H1 (cell line): ENCODE measurements at places on chromosomes 16 and 17.
A peak's percentile ranks its signal among the peaks of the same experiment; 100 is the strongest.

DNA sequence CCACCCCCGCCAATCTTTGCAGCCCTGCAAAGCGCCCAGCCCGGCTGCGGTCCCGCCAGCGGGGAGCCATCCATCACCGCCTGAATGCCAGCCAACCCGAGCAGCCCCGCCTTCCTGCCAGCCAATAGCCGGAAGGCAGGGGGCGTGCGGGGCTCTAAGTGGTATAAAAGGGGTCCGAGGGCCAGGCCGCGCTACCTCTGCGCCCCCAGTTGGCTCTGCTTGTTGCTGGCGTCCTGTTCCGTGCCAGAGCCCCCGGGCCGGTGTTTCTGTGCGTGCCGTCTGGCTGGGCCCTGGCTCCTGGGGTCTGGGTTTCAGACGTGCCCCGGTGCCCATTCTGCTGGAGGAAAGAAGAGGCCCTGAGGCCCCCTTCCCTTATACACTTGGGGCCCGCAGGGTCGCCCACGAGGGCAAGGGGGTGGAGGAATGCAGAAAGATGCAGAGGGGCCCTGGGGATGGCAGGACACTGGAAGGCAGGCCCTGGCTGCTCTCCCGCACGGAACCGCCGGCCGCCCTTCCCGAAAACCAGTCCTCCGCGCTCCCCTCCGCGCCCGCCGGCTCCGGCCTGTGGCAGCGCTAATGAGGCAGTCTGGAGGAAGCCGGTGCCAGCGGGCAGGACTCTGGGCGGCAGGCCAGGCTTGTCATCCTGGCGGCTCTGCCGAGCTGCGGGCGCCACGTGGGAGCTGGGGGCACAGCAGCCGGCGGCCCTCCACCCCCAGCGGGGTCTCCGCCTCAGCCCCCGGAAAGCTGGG is 14.0 kb downstream of the COPZ2 start:
- peak; percentile 93 for DNase-seq

- no peak for DNase-seq
Observed at GRCh38 chr16:50367777-50368409, 895 bp downstream of the BRD7 start.

- DNase-seq = no peak
Observed at GRCh38 chr17:77070888-77071279, 69.9 kb upstream of the SEC14L1 start.

GRCh38 chr17:14871921-14872320 is 393.2 kb downstream of the PMP22 start:
- DNase-seq = no peak

DNA sequence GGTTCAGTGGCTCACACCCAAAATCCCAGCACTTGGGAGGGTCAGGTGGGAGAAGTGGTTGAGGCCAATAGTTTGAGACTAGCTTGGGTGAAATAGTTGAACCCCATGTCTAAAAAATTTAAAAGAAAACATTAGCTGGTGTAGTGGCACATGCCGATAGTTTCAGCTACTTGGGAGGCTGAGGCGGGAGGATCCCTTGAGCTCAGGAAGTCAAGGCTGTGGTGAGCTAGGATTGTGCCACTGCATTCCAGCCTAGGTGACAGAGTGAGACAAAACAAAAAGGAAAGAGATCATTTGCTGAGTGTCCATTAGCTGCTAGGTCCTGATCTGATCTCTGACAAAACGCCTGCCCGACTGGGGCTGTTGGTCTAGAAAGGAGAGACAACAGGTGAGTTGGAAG is 14.1 kb upstream of the DBNDD1 start:
- no peak for DNase-seq

GRCh38 chr16:21643785-21644184 is 8.6 kb downstream of the IGSF6 start:
- DNase-seq = no peak
